Muscle of leg (tissue), 16 donors: ENCODE measurements at places on chromosomes 2 and 18.
A peak's percentile ranks its signal among the peaks of the same experiment; 100 is the strongest.

DNA sequence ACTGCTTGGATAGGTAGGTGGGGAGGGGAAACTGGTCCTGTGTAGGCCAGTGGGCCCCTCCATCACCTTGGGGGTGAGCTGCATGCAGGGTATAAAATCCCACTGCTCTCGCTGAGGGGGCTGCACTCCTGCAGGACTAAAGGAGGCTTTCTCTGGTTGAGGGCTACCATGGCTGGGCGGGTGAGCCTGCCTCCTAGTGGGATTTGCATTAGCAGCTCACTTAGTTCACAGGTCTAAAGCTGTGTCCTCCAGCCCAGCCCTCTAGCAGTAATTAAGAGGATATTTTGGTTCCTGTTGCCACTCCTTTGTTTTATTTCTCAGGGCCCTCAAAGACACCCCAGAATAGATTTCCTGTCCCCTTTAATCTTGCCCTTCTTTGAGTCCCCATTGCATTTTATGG lies 24.6 kb downstream of the TMEM127 start:
- H3K27me3 ChIP-seq: no peaks in the 10 kb centered on the region
- H3K4me1 ChIP-seq: peaks cover 27% of the 10 kb centered on the region
- no peak for DNase-seq
- H3K4me3 ChIP-seq: no peak overlapping the region
- peaks cover 10% of the 10 kb centered on the region for H3K36me3 ChIP-seq
- peak overlapping the region; percentile 53 for H3K27ac ChIP-seq

DNA sequence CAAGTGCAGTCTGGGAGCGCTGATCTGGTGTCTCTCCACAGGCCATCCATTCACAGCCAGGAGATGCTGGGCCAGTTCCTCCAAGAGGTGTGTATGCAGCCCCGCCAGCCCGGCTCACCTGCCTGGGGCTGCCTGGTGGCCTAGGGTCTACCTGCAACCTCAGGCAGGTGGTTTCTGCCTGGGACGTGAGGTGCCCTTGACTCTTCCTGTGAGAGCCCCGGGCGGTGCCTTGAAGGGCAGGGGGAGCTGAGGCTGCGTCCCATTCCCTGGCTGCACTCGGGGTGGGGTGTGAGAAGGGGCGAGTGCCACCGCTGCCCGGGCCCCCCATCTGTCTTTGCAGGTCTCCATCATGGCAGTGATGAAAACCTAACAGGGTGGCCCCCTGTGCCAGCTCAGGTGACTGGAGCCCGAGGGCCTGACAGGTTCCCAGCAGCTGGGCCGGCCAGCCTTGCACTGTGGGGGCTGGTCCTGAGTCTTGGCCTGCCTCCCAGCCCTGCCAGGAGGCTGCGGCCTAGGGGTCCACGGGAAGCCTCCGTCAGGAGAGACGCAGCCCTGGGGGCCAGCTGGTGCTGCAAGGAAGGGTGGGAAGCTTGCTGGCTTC lies 11.9 kb downstream of the CAPN10 start:
- peaks cover 60% of the 10 kb centered on the region for H3K36me3 ChIP-seq
- H3K4me3 ChIP-seq: no peak overlapping the region
- no peak for DNase-seq
- no peaks in the 10 kb centered on the region for H3K27me3 ChIP-seq

DNA sequence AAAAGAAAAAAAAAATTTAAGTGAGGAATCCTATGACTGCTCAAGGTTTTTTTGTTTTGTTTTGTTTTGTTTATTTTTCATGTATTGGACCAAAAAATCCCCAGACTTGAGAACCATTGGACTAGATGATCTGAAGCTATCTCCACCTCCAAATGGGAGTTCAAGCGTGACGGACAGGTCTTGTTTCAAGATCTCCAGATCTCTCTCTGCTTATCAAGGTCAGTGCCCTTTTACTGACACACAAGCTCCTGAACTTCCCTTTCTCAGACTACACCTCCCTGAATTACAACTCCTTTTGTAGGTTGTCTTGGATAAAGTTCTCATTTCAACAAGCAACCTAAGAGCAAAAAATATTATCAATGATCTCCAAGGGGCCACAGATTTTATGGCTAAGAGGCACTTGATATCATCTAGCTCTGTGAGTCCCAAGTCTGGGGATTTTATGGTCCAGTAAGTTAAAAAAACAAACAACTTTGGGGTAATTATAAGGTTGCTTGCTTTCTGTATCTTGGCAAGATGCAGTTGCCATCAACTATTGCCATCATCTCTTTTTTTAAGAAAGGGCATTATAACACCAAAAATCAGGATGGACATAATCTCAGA lies 396.0 kb upstream of the ATP5MC3 start:
- no peak overlapping the region for H3K4me3 ChIP-seq
- H3K27me3 ChIP-seq: no peaks in the 10 kb centered on the region
- no peak for DNase-seq
- peaks cover 3% of the 10 kb centered on the region for H3K4me1 ChIP-seq
- H3K36me3 ChIP-seq: no peaks in the 10 kb centered on the region

GRCh38 chr18:76568731-76569130 lies 73.7 kb upstream of the ZNF516 start:
- H3K27ac ChIP-seq: no peak overlapping the region
- H3K4me3 ChIP-seq: no peak overlapping the region
- no peaks in the 10 kb centered on the region for H3K36me3 ChIP-seq
- H3K4me1 ChIP-seq: peaks cover 11% of the 10 kb centered on the region
- DNase-seq: no peak

DNA sequence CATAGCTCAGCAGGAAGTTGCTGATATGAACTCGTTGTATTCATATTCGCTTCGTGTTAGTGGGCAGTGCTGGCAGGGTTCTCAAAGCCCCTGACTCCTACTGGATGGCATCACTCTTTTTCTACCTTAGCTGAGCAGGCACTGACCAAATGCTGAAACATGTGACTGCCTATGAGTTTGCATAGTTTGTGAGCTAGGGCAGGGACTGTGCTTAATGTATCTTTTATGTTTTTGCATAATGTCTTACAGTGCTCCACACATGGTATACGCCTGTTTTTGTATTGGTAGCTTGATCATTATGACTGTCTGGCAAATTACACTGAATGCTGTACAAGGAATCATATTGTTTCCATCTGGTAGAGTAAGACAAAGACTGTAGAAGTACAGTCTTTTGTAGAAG lies 305.3 kb downstream of the PARD3B start:
- H3K4me1 ChIP-seq: no peaks in the 10 kb centered on the region
- no peaks in the 10 kb centered on the region for H3K36me3 ChIP-seq
- peak; percentile 66 for DNase-seq
- no peak overlapping the region for H3K4me3 ChIP-seq

DNA sequence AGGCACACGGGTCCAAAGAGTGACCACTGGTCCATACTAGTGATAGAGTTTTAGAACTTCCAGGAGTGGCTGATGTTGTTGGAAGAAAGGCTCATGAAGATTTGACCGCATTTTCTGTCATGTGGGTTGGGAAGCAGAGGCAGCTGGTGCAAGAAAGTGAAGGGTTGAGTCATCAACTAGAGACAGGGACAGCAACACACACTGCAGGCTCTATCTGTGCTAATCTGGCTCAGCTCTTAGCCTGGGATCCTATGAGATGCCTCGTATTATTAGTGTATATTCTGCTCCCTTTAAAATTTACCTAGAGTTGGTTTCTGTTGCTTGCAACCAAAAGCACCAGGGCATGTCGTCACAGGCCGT lies 2.5 kb upstream of the SH3RF3 start:
- H3K27ac ChIP-seq: no peak overlapping the region
- H3K4me3 ChIP-seq: no peak overlapping the region
- no peaks in the 10 kb centered on the region for H3K36me3 ChIP-seq
- H3K4me1 ChIP-seq: peaks cover 14% of the 10 kb centered on the region

DNA sequence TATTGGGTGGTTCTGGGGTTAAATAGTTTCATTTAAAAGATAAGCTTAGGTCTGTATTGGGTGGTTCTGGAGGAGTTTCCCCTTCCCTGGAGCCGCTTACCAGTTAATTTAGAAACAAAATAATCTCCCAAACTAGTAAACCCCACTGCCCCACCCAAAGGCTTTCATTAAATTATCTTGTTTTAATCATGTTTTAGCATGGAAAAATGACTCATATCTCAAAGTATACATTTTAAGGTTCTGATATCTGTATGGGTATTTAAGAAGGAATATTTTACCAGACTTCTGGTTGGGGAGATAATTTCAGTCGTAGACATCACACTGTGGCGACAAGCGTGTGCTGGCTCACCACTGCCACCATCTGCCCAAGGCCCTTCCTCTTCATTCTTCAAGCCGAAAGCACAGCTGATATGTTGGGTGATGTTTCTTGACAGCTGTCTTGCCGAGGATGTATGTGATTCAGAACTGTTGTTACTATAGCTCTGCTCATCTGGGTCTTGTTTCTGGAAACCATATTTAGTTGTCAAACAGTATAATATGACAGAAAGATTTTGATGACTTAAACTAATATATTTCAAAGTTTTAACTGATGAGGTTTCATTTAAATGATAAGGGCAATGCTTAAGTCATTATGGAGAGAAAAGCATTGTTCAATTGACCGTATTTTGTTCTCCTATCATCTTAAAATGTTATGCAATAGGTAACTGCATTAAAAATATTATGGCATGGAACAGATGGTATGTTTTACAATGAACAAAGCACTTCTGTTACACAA lies 5.1 kb downstream of the FIGLA start:
- H3K4me3 ChIP-seq: no peak overlapping the region
- H3K27ac ChIP-seq: no peak overlapping the region
- peak; percentile 66 for DNase-seq
- H3K4me1 ChIP-seq: peaks cover 10% of the 10 kb centered on the region
- no peaks in the 10 kb centered on the region for H3K36me3 ChIP-seq

GRCh38 chr18:10284540-10285282 lies 169.7 kb upstream of the APCDD1 start:
- H3K27me3 ChIP-seq: no peaks in the 10 kb centered on the region
- H3K4me3 ChIP-seq: no peak overlapping the region
- DNase-seq: peak; percentile 38
- H3K36me3 ChIP-seq: no peaks in the 10 kb centered on the region

DNA sequence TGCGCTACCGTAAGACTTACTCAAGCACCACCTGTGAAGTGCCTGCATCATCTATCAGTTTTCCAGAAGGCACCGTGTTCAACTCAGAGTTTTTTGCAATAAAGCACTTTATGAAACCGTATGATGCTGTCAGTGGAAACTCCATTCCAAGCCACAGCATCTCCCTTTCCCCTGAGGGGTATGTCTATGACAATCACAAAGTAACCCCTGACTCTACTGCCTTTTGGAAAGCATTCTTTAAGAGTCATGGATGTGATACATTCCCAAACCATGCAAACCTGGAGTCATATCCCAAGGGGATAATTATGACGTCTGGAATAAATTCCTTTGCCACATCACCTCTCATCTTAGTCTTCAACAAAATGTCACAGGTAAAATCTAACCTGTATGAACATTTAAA lies 39.2 kb downstream of the UNC50 start:
- H3K27ac ChIP-seq: no peak overlapping the region
- no peak overlapping the region for H3K4me3 ChIP-seq
- H3K4me1 ChIP-seq: no peaks in the 10 kb centered on the region
- no peaks in the 10 kb centered on the region for H3K27me3 ChIP-seq

GRCh38 chr2:11962707-11963328 lies 216.4 kb downstream of the LPIN1 start:
- H3K4me3 ChIP-seq: no peak overlapping the region
- no peaks in the 10 kb centered on the region for H3K36me3 ChIP-seq
- no peaks in the 10 kb centered on the region for H3K27me3 ChIP-seq
- no peaks in the 10 kb centered on the region for H3K4me1 ChIP-seq

- no peaks in the 10 kb centered on the region for H3K27me3 ChIP-seq
- peaks cover 4% of the 10 kb centered on the region for H3K4me1 ChIP-seq
- no peaks in the 10 kb centered on the region for H3K36me3 ChIP-seq
- peak; percentile 72 for DNase-seq
- no peak overlapping the region for H3K4me3 ChIP-seq
- H3K27ac ChIP-seq: no peak overlapping the region
These were observed 38.1 kb upstream of the STAT1 start for GRCh38 chr2:191051825-191052778.

DNA sequence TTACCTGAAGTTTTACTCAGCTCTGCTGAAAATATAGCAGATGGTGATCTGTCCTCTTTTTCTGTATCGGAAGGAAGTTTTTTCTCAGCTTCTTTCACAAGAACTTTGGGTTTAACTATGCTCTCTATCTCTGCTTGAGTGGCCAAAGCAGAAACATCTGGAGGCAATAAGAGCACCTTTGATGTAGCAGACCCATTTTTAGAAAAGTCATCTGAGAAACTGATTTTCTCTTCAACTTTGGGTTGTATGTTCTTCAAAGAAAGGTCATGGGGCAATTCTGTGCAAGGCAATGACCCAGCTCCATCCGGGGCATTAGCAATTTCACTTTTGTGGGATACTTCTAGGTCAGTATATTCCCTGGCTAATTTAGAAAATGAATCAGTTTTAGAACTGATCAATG lies 25.2 kb downstream of the RTN4 start:
- no peaks in the 10 kb centered on the region for H3K4me1 ChIP-seq
- no peaks in the 10 kb centered on the region for H3K27me3 ChIP-seq
- no peak overlapping the region for H3K27ac ChIP-seq
- no peak overlapping the region for H3K4me3 ChIP-seq
- H3K36me3 ChIP-seq: peaks cover 8% of the 10 kb centered on the region

GRCh38 chr2:175811971-175812370 lies 190.1 kb downstream of the LNPK start:
- H3K4me1 ChIP-seq: no peaks in the 10 kb centered on the region
- DNase-seq: no peak

DNA sequence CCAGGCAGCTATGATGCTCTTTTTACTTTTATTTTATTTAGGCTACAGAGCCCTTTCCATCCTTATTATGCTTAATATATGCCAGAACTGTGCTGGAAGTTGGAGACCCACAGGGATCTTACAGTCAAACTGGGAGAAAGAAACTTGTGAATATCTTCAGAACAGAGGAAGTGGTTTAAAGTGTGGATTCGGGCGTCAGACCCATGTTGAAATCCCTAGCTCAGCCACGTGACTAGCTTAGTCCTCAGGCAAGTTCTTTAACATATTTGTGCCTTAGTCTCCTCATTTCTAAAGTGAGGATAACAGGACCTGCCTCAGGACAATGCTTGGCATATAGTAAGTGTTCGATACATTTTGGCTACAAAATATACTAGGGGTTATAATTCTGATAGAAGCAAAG lies 59.1 kb downstream of the MAP3K20 start:
- H3K27ac ChIP-seq: no peak overlapping the region
- peaks cover 2% of the 10 kb centered on the region for H3K4me1 ChIP-seq
- peak; percentile 23 for DNase-seq
- no peak overlapping the region for H3K4me3 ChIP-seq
- H3K27me3 ChIP-seq: no peaks in the 10 kb centered on the region
- H3K36me3 ChIP-seq: no peaks in the 10 kb centered on the region

GRCh38 chr18:70464343-70465114 lies 175.7 kb downstream of the SOCS6 start:
- H3K36me3 ChIP-seq: no peaks in the 10 kb centered on the region
- peak; percentile 74 for DNase-seq
- H3K4me1 ChIP-seq: peaks cover 4% of the 10 kb centered on the region
- no peak overlapping the region for H3K27ac ChIP-seq
- H3K4me3 ChIP-seq: peak overlapping the region; percentile 28

- H3K27ac ChIP-seq: no peak overlapping the region
- H3K36me3 ChIP-seq: no peaks in the 10 kb centered on the region
- no peaks in the 10 kb centered on the region for H3K27me3 ChIP-seq
- no peaks in the 10 kb centered on the region for H3K4me1 ChIP-seq
- peak; percentile 67 for DNase-seq
These were observed 62.3 kb downstream of the VWA3B start for GRCh38 chr2:98149333-98149697.

- DNase-seq: peak; percentile 50
- H3K4me1 ChIP-seq: peaks cover 87% of the 10 kb centered on the region
- peaks cover 24% of the 10 kb centered on the region for H3K27me3 ChIP-seq
- peak overlapping the region; percentile 42 for H3K27ac ChIP-seq
- H3K36me3 ChIP-seq: no peaks in the 10 kb centered on the region
These were observed 40.6 kb upstream of the SNED1 start for GRCh38 chr2:240957656-240958365.
